H9 (cell line): ENCODE measurements at places on chromosomes 6 and 20.
A peak's percentile ranks its signal among the peaks of the same experiment; 100 is the strongest.

DNA sequence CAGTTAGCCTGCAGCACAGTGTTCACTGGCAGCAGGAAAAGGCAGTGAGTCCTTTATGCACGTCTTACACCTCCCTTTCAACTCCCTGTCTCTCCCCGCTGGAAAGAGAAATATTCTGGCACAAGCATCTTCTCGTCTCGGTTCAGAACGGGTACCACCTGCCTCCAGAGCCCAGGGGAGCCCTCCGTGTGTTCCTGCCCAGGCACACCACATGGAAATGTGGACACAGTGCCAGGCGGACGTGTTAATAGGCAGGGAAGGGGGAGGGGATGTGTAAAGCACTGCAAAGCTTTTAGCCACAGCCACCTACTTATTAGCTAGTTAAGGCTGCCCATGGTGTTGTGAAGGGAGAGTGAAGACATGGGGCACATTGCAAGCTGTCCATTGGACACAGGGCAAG, 219.7 kb downstream of the FARS2 start:
- no peak for DNase-seq

DNA sequence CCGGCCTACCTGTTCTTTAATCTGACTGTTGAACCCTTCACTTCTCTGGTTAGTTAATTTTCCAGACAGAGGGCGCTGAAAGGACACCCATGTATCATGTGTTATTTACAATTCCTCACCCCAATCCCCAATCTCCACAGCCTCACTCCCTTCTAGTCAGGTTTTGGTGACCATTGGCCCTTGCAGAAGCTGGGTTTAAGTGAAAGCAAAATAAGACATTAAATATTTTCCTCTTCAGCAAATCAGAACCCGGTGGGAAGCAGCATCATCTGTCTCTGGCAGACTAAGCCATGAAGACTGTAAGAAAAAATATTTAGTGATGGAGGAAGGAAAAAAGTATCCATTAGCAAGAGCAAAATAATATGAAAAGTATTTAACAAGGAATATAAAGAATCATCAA, 9.4 kb upstream of the HLA-DQA1 start:
- peak; percentile 29 for DNase-seq

DNA sequence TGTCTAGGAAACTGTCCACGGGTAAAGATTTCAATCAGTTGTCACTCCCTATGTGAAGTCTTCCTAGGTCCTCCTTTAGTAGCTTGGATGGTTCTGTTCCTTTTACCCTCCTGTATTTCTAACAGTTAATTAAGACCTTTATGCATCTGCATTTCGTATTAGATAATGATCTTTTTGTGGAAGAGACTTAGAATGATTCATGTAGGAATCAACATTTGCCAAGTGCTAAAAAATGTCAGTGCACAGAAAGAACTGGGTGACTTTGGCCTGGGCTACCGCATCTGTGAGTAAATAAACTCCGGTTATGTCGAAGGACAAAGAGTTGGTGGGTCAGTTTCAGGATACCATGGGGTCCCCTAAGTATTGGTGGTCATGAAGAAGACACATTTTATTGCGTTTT, 918.0 kb downstream of the TFAP2A start:
- DNase-seq: no peak

- no peak for DNase-seq
These were observed 600.6 kb downstream of the QKI start for GRCh38 chr6:164015088-164015484.

DNA sequence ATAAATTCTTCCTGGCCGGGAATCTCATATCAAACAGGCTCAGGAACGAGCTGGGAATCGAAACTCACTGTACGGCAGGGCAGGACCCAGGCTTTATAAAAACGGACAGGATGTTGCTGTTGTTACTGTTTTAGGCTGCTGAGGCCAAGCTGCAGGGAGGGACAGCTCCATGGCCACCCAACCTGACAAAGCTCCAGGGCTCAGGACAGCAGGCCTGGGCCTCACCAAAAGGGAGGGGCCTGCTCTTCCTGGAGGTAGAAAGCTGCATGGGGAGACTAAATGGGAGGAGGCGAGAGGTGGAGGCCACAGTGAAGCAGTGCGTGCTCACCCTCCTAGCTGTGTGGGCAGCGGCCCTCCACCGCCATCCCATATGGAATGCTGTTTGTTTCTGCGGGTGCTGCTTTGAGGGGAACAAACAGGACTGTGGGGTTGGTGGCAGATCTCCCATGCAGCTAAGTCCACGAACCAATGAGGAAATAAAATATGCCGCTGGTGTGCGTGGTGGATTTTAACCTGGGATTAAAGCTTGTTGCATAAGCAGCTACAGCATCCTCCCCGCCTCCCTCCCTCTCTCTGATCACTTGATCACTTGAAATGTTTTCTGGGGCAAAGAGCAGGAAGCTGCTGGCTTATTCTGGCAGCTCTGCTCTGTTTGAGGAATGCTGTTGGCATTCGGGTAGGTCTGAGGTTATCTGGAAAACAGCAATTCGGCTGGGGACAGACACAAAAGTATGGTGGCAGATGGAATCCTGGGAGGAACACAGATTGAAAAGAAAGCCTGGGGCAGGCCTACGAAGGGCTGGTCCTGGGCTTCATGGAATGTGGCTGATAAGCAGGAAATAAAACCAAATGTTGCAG, 2.4 kb upstream of the ZMYND8 start:
- peak; percentile 75 for DNase-seq

DNA sequence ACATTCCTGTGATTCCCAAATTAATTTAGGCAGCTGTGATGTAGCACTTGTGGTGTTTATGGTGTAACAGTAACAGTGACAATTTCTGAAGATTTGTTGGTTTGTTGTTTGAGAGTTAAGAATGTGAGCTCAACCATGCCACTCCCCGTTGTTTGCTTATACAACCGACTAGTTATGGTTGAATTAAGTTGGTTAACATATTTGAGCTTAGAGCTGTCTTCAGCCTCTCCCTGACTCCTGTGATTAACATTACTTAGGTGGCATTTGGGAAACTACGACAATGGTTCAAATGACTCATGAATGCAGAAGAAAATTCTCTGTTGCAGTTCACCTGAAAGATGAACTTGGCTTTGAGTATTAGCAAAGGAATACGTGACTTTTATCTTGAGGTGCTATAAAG, 35.9 kb upstream of the PRL start:
- DNase-seq: no peak

DNA sequence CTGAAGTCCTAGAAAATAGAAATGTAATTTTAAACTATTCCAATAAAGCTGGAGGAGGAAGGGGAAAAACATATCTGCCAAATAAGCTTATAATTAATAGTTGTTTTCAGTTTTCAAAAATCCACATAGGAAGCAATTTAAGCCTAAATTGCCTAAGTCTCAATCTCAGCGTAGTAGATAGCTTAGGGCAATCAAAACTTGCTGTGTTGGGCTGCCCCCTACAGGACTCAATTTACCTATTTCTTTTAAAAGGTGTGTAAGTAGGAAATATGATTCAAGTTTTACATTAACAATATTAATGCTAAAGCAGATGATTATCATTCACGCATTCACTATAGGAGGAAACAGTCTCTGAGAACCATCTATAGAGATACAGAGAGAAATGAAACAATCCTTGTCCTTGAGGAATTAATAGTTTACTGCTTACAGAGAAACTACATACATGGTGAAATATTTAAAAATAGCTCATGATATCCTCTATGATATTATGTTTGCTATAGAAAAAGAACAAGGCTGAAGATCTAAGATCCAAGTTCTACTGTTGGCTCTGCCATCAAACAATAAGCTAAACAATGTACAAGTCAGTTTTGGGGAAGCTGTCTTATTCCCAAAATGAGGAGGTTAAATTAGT, 102.1 kb downstream of the ATG5 start:
- no peak for DNase-seq

GRCh38 chr20:42370075-42370474, 751.9 kb upstream of the CHD6 start:
- no peak for DNase-seq

DNA sequence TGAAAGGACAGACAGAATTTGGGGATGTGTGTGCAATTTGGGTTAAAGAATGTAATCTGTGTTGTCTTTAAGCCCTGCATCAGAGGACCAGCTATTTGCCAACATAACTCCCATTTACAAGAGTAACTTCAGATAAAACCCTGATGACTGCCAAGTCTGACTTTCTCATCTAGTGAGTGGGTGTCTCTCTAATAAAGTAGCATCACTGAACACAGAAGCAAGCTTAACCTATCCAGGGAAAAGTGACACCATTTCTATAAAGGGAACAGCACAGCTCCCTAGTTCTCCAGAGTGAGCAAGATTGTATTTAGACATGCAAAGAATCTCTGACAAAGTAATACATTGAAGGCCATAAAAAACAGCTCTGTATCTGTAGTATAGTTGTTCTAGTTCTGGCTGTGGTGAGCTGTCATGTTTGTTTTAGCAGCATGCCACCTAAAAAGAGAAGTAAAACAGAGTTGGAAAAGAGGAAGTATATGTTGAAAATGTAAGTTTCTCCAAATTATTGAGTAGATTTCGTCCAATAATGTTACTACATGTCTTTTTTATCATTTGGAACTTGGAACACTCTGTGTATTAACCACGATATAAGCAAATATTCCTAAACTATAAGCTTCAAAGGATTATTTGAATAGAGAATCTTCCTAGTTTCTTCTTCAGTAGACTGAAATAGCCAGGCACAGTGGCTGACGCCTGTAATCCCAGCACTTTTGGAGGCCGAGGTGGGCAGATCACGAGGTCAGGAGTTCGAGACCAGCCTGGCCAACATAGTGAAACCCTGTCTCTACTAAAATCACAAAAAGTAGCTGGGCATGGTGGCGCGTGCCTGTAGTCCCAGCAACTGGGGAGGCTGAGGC, 8.8 kb upstream of the PIM1 start:
- no peak for DNase-seq

GRCh38 chr20:54320148-54320607, 112.3 kb downstream of the PFDN4 start:
- peak; percentile 31 for DNase-seq

- no peak for DNase-seq
These were observed 65.0 kb upstream of the SIRPA start for GRCh38 chr20:1830240-1830639.

DNA sequence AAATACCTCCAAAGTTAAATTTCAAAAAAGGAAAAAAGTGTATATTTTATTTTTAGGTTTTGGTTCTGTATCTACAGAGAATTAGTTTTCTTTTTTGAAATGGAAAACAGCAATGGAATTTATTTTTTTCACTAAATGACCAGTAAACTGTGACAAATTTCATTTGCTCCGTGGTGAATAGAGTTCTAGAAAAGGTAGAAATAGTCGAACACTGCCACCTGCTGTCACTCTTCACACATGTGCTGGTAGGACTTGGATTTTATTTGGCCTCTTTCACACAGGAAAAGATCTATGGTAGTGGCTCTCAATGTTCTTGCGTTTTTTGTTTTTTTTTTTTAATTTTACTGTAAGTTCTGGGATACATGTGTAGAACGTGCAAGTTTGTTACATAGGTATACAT, 312.5 kb downstream of the EYA4 start:
- DNase-seq: no peak
